ENCODE measurements at places on chromosomes 4 and X.

- DNase-seq: peak; percentile 32
Measured at GRCh38 chr4:112038861-112039260, 106.4 kb upstream of the FAM241A start.

DNA sequence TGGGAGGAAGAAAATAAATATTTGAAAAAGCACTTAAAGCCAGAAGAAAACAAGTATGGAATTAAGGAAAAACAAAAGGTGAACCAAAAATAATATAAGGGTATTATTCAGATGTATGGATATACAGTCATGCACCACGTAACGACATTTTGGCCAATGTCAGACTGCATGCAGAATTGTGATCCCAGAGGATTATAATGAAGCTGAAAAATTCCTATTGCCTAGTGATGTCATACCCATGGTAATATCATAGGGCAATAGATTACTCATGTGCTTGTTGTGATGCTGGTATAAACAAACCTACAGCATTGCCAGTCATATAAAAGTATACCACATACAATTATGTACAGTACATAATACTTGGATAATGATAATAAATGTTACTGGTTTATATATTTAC is 20.9 kb downstream of the GLRA3 start:
- no peak for DNase-seq

DNA sequence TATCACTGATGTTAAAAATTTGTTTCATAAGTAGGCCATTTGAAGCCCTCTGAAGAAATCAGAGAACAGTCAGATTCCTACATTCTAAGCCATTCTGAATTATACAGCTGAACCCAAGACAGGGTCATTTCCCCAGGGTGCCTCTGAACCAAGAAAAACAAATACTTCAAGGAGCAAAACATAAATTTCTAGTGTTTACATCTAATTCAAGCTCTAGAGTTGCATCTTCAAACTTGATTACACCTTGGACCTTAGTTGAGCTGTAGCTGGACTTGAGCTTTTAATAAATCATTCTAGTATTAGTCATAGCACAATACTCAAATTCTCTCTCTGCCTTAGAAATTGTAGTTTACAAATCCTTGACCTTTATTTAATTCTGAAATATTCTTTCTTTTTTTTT is 87.6 kb upstream of the IL15 start:
- peak; percentile 17 for DNase-seq

DNA sequence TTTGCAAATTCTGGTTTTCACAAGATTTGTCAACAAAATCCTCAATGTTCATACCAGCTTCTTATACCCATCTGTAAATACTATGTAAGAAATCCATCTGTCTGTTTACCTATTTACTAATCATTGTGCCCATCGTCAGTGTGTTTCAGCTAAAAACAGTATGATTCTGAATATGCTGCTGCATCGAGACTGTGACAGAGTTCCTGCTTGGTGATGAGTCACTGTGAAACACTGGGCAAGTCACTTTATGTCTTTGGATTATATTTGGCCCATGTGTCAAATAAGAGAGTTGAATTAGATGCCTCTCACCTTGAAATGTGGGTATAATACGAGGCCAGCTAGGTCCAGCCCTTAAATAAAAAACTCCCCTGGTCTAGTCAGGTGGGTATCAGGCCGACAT is 79.3 kb downstream of the CBLL2 start:
- peak; percentile 7 for DNase-seq

DNA sequence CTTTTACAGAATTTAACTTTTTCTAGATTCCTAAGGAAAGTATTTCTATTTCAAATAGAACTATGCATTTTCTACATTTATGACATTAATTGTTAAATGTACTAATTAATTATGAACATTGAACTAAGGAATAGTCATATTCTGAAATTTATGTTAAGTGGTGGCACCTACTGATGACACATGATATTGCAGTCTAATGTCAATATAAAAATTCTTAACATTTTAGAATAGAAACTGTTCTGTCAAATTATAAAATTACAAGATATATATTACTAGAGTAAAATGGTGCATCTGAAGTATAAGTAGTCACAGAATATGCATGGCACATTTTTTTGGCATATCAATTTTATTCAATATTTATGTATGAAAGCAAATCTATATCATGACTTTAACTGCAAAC is 40.2 kb upstream of the NDNF start:
- DNase-seq: no peak

GRCh38 chr4:52824603-52825459 is 37.3 kb upstream of the RASL11B start:
- DNase-seq: peak; percentile 38

GRCh38 chrX:10759141-10759799 is 138.9 kb upstream of the MID1 start:
- DNase-seq: no peak

DNA sequence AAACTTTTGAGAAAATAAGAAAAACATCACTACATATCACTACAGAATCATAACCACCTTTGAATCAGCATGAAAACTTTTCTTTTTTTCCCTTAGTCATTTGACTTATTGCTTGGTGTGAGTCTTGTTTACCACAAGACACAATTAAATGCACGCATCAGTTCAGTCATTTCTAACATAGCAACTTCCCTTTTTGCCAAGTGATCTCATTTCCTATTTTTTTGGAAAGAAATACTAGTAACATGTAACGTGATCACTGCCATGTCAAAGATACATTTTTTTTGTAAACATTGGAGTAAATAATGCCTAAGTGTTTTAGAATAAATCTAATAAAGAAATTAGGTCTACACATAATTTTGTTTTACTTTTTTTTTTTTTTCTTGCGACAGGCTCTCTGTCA is 5.1 kb upstream of the CXCL8 start:
- DNase-seq: peak; percentile 35

- DNase-seq: no peak
Measured at GRCh38 chrX:123814343-123814742, 45.5 kb upstream of the XIAP start.

- DNase-seq: no peak
Measured at GRCh38 chrX:78130396-78130795, 9.1 kb downstream of the TAF9B start.

DNA sequence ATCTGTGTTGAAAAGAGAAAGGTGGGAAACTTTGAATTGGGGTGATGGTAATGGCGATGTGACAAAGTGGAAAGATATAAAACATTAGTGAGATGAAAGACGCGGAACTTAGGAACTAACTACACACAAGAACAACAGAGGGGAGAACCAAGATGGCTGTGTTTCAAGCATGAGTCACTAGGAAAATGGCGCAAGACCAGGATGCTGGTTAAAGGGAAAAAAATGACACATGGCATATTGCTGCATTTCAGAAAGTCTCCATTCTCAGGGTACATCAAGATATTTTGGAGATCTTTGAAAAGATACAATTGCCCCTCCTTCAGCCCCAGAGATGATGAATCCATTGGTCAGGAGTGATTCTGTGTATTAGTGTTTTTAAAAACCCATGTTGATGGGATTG is 164.4 kb downstream of the FBXO8 start:
- peak; percentile 65 for DNase-seq

- no peak for DNase-seq
Measured at GRCh38 chr4:7542781-7543180, 108.1 kb upstream of the PSAPL1 start.

DNA sequence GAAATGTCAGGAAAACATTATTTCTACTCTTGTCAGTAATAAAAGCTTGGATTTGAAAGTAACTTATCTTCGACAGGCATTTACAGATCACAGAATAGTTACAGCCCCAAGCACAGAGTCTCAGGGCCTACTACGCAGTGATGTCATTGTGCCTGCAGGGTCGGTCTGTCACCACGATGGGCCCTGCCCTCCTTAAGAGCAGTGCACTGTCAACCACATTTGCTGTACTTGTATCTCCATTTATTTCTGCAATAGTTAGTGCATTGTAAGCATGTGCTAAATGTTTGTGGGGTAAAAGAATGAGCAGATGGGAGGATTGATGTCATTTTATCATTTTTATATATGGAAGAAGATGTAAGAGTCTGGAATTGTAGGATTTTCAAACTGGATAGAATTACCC is 13.6 kb upstream of the CCKAR start:
- no peak for DNase-seq

DNA sequence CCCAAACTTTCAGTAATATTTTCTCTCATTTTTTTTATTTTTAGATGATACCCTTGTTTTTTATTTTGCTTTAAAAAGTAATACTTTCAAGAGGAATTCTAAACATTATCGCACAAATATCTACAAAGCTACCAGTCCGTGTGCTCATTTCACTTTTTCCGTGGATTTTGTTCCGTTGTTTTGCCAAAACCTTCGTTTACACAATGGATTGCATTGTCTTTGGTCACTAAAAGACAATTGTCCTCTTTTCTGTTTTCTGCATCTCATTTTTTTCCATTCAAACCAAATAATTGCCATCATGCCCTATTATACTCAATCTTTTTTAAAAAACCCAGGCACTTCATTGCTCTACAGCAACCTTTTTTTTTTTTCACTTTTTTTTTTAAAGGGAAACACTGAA is 214.9 kb downstream of the CXXC4 start:
- no peak for DNase-seq

DNA sequence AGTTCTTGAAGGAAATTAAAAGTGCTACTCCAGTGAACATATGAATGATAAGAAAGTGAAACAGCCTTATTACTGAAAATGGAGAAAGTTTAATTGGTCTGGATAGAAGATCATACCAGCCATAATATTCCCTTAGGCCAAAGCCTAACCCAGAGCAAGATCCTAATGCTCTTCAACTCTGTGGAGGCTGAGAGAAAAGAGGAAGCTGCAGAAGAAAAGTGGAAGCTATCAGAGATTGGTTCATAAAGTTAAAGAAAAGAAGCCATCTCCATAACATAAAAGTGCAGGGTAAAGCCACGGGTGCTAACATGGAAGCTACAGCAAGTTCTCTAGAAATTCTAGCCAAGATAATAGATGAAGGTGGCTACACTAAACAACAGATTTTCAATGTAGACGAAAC is 85.5 kb upstream of the ATOH1 start:
- DNase-seq: no peak

GRCh38 chr4:185711726-185712125 is 100.3 kb downstream of the SORBS2 start:
- DNase-seq: no peak

DNA sequence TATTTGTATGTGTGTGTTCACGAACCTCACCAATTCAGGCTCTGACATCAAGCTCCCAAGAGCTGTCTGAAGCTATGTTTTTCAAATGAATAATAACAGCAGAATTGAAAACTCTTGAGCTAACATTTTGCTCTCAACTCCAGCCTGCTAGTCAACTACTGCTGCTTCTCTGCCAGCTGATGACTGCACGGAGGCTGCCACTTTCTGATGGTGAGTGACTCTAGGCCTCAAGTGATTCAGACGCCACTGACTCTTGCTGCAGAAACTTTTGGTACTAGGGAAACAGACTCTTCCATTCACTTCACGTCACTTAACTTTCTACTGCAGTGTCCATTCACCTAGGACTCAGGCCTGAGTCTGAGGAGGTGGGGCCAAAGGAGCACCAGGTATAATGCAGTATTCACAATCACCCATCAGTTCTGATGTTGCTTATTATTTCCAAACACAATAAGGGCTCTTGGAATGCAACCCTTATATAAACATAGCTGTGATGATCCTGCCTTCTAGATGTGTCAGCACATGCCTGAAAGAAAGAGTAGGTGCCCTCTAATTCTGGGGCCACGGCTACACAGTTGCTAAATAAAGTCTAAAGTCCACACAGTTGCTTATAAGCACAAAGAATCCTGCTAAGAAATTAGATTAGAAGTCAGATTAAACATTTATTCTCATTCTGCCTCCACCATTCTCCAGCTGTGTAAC is 16.0 kb downstream of the PRDM8 start:
- peak; percentile 66 for DNase-seq

- DNase-seq: no peak
Measured at GRCh38 chr4:70280567-70280966, 38.2 kb downstream of the CSN3 start.

- peak; percentile 9 for DNase-seq
Measured at GRCh38 chr4:139129206-139129605, 47.8 kb downstream of the ELF2 start.

DNA sequence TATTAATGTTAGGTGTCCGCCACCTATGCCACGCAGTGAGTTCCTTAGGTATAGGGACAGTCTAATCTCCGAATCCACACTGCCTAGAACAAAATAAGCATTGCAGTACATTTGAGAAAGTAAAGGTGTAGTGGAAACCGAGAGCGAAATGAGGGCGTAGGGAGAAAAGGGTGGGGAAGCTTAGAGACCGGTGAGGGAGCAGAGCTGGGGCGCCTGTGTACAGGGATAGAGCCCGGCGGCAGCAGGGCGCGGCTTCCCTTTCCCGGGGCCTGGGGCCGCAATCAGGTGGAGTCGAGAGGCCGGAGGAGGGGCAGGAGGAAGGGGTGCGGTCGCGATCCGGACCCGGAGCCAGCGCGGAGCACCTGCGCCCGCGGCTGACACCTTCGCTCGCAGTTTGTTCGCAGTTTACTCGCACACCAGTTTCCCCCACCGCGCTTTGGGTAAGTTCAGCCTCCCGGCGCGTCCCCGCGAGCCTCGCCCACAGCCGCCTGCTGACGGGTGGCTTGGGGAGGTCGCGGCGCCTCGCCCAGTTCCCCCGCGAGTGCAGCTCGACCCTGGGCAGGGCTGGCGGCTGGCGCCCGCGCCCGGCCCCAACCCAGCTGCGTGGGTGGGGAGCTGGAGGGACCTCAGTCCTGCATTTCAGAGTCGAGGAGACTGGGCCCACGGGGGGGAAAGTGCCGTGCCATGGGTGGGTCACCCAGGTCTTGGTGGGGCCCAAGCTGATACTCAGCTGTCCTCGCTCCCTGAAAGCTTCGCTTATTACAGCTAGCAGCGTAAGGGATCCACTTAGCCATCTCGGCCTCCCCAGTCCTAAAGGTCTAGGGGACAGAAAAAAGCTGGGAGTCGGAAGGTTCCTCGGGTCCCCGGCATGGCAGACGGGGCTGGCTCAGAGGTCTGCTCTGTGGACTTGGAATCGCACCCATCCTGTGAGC is at the start of gene ANXA3:
TSS of gene ANXA3 (plus strand) at position 351 of the 932 bp plus-strand sequence. CDS start 2,704 bp downstream, outside the sequence.
- peak; percentile 47 for DNase-seq

DNA sequence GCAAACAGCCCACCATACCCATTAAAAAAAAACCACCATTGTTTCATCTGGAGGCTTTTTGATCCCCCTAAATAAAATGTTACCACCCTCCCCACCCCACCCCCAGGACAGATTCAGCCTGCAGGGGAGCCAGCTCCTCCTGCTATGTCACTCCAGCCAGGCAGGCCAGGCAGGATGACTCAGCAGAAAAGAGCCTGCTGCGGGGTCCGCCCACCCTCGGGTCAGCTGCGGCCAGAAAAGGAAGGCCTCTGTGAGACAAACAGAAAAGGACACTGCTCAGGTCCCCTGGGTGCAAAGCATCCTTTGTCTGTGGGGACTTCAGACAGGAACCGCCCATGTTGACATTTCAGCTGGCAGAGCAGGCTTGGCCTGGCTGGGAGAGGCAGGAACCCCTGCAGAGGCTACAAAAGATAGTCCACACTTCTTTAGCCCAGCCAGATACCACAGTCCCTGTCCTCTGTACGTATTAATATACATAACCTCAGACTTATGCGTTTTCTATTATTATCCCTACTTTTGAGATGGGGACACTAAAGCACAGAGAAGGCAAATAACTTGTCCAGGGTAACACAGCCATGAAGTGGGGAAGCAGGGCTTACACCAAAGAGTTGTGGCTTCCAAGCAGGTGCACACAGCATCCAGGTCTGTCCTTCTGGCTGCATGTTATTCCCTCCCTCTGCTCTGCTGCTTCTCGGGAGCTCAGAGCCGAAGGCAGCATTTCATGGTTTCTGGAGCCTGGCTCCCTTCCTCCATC is 147.7 kb downstream of the CPEB2 start:
- DNase-seq: peak; percentile 92

- no peak for DNase-seq
Measured at GRCh38 chrX:134544135-134544512, 84.2 kb downstream of the HPRT1 start.
